ENCODE measurements at places on chromosomes 3 and 15.

GRCh38 chr15:82843566-82843965 is 34.1 kb downstream of the WHAMM start:
- no peak for DNase-seq

GRCh38 chr15:63402498-63403253 is 21.0 kb upstream of the CA12 start:
- DNase-seq: no peak

DNA sequence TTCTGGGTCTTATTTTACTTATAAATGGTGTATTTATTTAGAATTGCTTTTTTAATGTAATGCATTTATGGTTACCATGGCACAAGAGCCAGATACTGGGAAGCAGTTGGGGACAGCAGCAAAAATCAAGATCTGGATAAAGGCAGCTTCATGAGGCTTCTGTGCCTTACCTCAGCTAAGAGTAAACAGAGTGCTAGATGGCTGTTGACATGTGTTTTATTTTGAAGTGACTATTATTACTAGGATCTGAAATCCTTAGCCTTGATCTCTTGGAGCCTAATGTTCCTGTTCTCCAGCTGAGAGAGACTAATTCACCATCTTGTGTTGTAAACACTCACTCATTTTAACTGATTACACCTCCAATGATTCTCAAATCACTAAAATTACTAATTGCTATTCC is 317.8 kb downstream of the LPP start:
- no peak for DNase-seq

GRCh38 chr3:49199239-49199899 is 28.0 kb downstream of the KLHDC8B start:
- DNase-seq: no peak

- no peak for DNase-seq
These were observed 552.4 kb upstream of the CCDC54 start for GRCh38 chr3:106824856-106825255.

- no peak for DNase-seq
These were observed 127.6 kb upstream of the LPP start for GRCh38 chr3:188026191-188026968.

DNA sequence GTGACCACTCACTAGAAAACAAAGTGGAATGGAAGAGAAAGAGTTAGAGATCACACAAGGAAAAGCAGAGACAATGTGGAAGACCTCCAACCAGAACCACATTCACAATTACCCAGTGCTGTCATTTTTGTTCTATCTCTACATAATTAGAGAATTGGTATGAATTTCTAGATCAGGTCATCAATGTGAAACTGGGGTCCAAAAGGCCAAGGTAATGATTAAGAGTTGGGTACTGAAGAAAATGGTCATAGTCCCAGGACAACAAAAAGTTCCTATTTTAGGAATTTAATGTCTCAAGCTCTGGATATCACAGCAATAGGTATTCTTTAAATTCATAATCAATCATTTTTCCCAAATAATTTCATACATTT is 84.7 kb upstream of the PPIB start:
- DNase-seq: no peak

DNA sequence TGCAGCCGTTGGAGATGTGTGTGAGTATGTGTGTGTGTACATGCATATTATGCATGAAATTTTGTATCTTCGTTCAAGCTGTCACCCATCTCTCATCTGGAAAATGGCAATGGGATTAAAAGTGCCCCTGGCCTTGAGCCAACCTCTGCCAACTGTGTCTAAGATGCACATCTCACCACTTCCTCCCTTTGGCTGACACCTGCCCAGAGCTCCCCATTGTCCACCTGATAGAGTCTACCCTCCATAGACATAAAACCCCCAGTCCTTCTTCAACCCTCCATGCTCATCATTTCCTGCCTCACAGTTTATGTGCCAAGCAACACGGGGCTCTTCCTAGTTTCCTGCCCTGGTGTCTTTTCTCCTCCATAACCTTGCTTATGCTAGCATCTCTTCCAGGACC is 187.5 kb upstream of the HES1 start:
- DNase-seq: no peak

- DNase-seq: no peak
These were observed 23.3 kb upstream of the PSMD6 start for GRCh38 chr3:64046592-64046991.

GRCh38 chr3:186471771-186472170 is 72.4 kb downstream of the CRYGS start:
- no peak for DNase-seq

DNA sequence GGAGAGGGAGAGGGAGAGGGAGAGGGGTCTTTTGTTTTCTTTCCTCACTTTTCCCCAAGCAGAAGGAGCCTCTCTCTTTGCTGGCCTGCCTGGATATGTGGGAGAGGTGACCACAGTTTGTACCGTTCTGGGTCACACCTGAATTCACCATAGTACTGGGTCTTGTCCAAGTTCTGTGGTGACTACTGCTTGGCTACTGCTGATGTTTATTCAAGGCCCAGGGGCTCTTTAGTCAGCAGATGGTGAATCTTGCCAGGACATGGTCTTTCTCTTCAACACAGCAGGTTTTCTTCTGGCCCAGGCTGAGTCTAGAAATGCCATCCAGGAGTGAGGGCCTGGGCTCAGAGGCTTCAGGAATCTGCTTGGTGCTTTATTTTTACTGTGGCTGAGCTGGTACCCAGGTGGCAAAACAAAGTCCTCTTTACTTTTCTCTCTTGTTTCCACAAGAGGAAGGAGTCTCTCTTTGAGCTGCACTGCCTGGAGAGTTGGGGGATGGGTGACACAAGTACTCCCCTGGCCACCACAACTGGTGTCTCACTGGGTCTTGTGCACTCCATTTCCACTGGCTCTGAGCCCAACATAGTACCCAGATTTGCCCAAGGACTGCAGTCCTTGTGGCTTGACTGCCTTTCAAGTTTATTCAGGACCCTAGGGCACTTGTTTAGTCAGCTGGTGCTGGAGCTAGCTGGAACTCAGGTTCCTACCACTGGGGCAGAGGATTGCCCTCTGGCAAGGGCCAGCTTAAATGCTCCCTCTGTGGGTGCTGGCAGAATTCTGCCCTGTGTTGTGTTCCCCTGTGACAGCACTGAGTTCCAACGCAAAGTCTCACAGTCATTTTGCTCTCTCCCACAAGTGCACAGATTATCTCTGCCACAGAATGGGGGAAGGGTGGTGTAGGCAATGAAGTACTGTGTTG is 16.8 kb upstream of the CCNDBP1 start:
- DNase-seq: no peak

GRCh38 chr3:141306922-141307321 is 61.4 kb upstream of the ZBTB38 start:
- DNase-seq: no peak

DNA sequence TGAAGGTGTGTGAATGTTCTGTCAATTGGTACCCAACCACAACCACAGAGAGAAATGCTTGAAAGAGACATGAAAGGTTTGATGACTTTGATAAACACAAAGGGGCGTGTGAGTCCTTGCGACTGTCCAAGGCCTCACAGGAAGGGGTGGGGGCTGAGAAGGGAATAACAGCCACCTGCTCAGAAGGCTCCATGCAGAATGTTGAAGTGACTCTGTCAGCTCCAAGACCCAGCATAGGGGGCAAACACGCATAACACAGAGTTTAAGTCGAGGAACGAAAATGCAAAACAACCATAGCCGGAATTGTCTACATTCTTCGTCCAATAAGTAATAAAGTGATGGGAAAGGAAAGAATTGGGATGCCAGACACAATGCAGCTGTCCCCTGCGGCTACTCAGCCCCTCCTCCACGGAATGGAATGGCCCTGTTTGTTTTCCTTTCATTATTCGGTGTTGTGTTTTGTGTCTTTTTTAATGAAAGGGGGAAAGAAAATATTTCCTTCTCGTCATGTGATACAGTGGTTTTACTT is 19.9 kb downstream of the TMEM212 start:
- no peak for DNase-seq

GRCh38 chr3:99799422-99799821 is 18.2 kb upstream of the CMSS1 start:
- DNase-seq: no peak

DNA sequence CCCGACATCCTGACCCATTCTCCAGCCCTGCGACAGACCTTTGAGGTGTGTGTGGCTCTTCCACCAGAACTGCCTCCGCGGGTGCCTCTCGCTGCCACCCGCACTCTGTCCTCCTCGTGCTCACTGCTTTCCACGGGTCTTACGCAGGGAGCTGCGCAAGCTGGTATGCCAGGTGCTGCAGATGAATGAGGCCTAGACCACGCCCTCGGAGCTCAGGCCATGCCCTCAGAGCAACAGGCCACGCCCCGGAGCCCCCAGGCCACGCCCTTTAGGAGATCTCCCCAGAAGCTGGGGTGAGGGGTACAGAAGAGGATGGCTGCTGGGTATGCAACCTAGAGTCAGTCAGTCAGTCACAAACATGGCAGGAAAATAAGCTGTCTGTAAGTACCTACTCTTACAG is 300.3 kb downstream of the GABRG3 start:
- no peak for DNase-seq

GRCh38 chr3:152834776-152835600 is at the start of gene P2RY1:
P2RY1 (plus strand) TSS chr3:152835131; CDS start chr3:152835783, 652 bp downstream.
- peak; percentile 67 for DNase-seq

- DNase-seq: no peak
These were observed 21.4 kb downstream of the IRAK2 start for GRCh38 chr3:10185804-10186762.

DNA sequence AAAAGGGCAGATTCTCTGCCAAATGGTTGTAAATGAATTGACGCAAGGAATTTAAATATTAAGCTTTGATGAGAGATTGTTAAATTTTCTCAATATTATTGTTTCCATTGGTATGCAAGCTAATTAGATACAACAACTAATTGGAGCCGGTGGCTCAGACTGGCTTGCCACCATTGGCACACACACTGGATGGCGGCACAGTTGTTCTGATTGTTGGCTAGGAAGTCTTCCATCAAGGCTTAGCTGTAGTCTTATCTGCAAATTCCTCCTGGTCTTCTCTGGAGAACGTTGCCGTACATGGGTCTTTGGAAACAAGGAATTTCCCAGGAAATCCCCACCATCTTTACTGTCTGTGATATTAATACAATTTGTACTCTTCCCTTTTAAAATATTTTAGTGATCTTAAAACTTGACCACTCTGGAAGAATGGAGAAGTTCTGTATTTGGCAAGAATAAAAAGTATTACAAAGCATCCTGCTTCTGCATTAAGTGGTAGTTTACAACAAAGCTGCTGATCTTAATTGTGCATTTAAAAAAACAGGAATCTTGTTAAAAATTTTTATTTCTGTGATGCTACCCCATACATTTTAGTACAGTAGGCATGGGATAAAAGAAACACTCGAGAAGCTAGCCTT is 126.5 kb downstream of the UBE2E2 start:
- DNase-seq: no peak

DNA sequence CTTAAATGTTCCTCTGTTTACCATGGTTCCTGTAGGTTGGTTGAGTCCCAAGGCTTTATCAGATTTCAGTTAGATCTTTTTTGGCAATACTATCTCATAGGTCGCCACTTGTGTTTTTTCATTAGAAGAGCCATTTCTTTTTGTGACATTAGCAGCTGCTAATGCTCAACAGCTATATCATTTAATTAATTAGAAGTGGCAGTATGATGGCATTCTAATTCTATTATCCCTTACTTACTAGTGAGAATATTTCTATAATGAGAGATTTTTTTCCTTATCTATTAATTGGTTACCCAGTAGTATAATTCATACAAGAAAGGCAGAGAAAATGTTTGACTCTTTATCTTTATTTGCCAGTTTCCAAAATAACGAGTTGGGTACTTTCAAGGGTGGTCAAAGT is 25.2 kb downstream of the FRMD4B start:
- no peak for DNase-seq

DNA sequence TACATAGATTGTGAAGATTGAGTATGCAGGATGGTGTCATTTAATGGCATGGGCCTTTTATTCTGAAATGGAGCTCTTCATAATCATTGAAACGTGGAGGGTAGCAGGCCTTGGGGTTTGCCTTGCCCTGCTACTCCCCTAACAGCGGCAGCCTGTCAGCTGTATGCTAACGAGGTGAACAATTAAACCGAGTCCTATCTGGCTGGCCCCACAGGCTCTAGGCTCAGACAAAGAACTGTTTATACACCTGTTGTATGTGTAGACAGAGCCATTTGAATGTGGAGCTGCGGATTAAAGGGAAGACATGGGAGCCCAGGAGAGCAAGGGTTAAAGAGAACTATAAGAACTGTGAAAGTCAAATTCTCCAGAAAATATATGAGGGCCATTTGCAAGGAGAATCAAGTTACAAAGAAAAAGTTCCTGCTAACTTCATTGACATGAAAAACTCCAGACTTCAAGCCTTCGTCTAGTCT is 116.7 kb upstream of the CGNL1 start:
- DNase-seq: no peak

DNA sequence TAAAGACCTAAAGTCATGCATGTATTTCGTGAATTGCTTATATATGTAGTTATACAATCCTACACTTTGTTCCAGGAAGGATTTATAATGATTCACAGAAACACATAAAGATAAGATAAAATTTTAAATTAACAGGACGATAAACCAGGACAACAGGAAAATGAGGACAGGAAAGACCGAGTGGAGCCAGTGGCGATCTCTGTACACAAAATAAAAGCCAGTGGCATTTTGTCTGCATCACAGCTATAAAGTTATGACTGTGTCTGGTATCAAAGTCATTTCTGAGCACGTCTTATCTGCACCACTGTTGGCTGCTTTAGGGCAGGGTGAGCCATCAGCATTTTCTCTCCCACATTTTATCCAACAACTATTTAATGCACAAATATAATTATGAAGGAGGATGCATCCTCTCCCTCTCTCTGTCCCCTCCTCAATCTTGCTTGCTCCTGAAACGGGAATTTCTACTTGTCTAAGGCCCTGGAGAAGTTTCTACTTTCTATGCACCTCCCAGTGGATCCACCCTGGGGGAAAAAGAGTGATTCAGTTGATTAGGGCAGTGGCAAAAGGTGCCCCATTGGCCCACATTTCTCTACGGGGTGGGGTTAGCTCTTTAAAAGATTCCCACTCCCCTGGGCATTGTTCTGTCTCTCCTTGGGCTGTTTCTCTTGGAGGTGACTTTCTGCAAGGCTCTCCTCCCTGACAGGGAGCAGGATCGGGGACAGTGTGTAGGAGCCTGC is 159.4 kb upstream of the UBE2E1 start:
- no peak for DNase-seq

DNA sequence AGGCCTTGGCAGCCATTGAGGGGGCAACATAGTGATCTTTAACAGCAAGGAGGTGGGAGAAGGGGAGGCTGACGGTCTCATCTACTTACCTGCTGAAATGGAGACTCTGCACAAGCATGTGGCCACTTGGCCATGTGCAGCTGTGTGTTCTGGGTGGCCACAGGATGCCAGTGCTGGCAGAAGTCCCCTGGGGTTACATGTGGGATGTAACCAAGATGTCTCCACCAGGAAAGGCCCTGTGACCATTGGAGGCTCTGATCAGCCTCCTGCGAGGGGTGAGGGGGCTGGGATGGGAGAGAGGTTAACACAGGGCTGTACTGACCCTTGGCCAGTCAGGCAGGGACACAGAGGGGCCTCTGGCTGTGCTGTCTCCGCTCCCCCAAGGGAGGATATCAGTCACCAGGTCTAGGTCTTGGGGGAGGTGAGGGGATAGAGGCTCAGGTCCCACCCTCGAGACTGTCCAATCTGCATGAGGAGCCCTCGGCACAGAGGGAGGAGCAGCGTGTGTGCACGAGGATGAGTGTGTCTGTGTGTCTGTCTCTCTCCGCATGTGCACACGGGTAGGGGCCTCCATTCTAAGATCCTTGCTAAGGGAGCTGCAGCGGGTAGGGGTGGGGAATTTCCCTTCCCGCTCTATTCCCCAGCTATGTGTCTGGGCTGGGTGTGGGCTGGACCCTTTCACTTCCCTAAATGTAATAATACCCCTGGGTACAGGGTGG is 19.5 kb downstream of the PRKCD start:
- DNase-seq: no peak

- no peak for DNase-seq
These were observed 440.8 kb upstream of the GBE1 start for GRCh38 chr3:82202269-82202668.
